ENCODE measurements at places on chromosomes 1 and 21.
A peak's percentile ranks its signal among the peaks of the same experiment; 100 is the strongest.

DNA sequence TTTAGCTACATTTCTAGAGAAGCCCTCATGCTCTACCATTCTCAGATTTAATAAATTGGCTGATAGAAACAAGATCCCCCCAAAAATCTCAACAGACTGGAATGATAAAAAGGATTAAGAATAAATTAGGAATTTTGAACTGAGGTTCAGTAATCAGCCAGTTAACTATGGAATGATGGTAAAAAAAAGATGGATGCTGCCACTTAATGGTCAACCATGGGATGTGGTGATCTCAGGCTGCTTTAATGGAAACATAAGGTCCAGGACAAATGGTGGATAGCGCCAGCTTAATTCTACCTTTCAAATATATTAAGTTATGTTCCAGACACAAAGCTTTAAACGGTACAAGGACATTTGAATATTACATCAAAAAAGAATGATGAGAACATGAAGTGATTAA is 49.9 kb downstream of the CCN1 start:
- DNase-seq, result no peak

- DNase-seq, result no peak
Observed at GRCh38 chr1:106266786-106267185, 789.7 kb upstream of the PRMT6 start.

GRCh38 chr1:28257736-28258135 is 1.6 kb upstream of the SESN2 start:
- no peak for DNase-seq

DNA sequence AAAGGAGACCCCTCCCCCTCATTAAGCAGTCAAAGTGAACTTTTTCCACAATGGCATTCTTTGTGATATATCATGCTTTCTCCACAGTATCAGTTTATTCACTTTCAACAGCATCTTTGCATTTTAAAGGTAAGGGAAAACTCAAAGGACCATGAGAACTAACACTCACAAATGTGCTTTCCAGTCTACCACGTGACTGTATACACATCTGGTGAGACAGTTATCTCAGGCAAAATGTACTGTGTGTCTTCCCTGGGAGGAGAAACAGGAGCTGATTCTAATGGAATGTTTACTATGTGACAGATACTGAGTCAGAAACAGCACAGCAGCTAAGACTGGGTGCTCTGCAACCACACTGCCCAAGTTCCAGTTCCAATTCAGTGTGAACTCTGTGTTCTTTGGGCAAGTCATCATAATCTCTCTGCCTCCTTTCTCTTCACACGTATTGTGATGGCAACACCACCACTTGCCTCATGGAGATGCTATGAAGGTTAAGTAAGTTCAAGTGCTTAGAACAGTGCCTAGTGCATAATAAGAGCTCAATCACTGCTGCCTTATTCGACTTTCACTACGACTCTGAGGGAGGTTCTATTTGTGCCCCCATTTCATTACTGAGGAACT is 79.0 kb downstream of the SLC45A1 start:
- peak; percentile 29 for DNase-seq

DNA sequence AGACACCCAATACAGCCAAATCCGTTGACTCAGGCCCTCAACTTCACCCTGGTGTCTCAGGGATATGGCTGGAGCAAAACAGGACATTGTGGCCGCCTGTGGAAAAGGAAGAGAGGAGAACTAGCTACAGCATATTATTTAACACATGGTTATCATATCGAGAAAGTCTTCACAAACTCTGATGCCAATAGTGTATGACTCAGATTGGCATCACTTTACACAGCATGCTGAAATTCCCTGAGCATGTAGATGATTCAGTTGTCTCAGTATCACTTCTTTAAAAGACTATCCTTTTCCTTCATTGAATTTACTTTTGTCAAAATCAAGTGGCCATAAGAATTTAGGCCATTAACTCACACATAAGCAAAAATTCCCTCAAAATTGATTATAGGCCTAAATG is 20.1 kb downstream of the HSD3B2 start:
- DNase-seq, result no peak

- DNase-seq, result no peak
Observed at GRCh38 chr1:66556161-66556611, 22.2 kb downstream of the SGIP1 start.

DNA sequence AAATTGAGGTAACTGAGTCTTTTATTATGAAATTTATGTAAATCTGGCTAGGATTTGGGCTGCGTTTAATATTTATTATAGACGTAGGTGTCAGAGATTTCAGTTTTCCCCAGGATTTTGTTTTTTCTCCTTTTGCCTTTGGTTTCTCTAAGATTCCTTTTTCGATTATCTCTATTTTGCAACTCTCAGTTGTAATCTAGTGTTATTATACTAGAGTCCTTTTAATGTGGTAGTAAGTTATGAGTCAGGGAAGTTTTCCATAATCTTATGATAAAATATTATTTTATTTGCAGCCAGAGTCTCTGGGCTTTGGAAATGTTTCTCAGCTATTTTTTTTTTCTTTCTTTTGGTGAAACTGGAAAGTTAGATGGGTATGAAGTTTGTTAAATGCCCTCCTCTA is 1043.8 kb downstream of the PLA2G4A start:
- DNase-seq, result no peak

- DNase-seq, result no peak
Observed at GRCh38 chr1:8651962-8652361, 165.5 kb downstream of the RERE start.

DNA sequence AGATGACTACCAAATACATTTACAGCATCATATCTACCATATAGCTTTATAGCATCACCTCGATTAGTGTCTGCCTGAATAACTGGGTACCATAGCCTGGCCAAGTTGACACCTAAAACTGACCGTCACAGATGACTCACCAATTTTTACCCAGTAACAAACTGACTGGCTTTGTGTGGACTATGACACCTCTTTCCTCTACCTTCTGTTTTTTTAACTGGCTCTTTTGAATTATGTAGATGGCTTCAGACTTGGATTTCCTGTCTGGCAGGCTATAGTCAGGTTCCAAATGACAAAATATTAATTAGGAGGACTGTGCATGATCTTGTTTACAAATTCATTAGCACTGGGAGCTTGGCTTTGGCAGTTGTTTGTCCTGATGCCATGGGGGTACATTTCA is 360.3 kb downstream of the TGFB2 start:
- DNase-seq, result no peak

- DNase-seq, result no peak
Observed at GRCh38 chr21:39527664-39528381, 76.1 kb downstream of the SH3BGR start.

- DNase-seq, result no peak
Observed at GRCh38 chr1:2060535-2060934, 10.3 kb downstream of the PRKCZ start.

DNA sequence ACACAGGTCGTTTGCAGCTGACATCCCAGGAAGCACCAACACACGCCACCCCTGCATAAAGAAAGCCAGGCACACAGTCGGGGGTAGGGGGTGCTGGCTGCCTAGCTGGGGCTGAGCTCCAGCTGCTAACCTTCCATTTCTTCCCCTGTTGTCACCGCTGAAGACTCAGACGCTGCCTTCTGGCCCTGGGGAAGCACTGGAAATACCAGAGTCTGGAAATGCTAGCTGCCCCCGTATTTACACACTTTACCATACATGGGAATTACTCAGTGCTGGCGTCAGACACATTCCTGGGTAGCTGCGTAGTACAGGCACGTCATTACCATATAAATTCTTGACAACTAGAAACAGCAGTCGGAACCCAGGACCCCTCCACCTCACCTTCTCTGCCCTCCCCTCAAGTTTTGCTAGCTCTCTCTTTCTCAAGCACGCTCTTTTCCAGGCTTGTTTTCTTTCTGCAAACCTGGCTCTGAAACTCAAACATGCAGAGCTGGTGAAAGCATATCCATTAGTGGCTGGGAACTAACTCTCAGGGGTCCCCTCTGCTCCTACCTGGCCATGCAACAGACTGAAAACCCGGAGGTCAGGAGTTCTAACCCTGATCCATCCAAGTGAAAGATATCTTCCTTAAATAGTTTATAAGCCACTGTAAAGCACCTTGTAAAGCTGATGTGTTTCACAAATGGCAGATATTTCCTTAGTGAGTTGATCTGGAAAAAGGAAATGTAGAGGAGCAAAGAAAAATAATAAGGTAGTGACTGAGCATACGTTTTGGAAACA is 3.3 kb downstream of the CSRP1 start:
- DNase-seq, result no peak

DNA sequence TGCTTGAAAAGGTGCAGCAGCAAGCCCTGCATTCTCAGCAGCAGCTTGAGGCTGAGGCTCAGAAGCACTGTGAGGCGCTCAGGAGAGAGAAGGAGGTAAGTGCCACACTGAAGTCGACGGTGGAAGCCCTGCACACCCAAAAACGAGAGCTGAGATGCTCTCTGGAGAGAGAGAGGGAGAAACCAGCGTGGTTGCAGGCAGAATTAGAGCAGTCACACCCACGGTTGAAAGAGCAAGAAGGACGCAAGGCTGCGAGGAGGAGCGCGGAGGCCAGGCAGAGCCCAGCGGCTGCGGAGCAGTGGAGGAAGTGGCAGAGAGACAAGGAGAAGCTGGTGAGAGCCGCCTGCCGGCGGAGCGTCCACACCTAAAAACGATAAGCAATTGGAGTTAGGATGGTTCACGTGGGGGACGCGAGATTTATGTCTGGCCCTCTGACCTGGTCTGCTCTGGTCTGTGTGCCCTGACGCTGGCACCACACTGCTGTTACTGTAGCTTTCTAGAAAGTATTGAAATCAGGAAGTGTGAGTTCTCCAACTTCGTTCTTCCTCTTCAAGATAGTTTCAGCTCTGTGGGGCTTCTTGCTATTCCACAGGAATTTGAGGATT is 26.7 kb upstream of the DIP2A start:
- DNase-seq, result no peak

- DNase-seq, result no peak
Observed at GRCh38 chr1:78254517-78254916, 208.8 kb downstream of the GIPC2 start.

GRCh38 chr1:33045814-33046213 is 9.1 kb upstream of the AK2 start:
- DNase-seq, result no peak

DNA sequence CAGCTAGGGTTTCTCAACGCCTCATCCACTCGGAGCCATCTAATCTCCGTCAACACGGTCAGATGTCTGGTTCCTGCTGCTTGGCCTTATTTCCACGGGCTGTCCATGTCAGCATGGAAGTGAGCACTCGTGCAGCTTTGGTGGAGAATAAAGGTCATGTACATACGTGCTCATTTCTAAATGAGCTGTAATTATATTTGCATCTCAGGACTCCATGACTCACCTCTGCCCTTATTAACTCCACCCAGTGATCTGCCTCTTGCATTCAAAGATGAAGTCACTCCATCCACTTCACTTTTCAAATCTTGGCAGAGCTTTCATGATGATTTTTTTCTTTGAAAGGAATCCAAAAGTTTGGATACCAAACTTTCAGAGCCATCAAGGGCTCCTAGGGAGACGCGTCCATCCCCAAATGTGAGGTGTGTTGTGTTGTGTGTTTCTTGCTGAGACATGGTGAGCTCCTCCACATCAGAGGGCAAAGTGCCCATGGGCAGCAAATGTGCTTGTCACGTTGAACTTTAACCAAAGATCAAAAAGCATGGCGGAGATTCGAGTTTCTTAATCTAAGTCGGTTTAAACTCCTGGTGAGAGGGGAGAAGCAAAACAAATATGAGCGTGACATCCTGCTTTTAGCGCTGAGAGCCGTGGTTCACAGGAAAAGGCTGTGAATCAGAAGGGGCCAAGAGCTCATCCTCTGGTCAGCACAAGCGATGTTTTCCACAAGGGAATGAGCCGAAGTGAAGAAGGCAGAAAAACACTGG is 68.6 kb upstream of the ERRFI1 start:
- no peak for DNase-seq

- DNase-seq, result no peak
Observed at GRCh38 chr21:46145159-46145839, 10.1 kb downstream of the FTCD start.

GRCh38 chr1:40305451-40305850 is 11.6 kb downstream of the COL9A2 start:
- DNase-seq, result no peak

DNA sequence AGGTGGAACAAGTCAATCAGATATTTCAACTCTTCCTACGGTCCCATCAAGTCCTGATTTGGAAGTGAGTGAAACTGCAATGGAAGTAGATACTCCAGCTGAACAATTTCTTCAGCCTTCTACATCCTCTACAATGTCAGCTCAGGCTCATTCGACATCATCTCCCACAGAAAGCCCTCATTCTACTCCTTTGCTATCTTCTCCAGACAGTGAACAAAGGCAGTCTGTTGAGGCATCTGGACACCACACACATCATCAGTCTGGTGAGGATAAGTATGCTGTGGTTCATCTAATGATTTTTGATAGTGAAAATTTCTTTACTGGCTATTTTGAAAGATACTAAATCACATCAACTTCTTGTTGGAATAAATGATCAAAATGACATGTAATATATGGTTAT is 67.7 kb upstream of the MPC2 start:
- no peak for DNase-seq

- no peak for DNase-seq
Observed at GRCh38 chr1:32886004-32886827, at the start of gene HPCA. Gene HPCA, plus strand, starts transcription at chr1:32886491. Its CDS starts 2,408 bp downstream, at chr1:32888899.

GRCh38 chr1:14923727-14924452 is 229.7 kb upstream of the TMEM51 start:
- no peak for DNase-seq

GRCh38 chr1:32125313-32125712 is 17.5 kb downstream of the KPNA6 start:
- DNase-seq, result no peak

GRCh38 chr1:66539491-66539890 is 5.5 kb downstream of the SGIP1 start:
- DNase-seq, result no peak

- no peak for DNase-seq
Observed at GRCh38 chr1:156385534-156386031, 16.6 kb downstream of the RHBG start.

- DNase-seq, result no peak
Observed at GRCh38 chr1:215044151-215044550, 38.4 kb upstream of the KCNK2 start.

- peak; percentile 34 for DNase-seq
Observed at GRCh38 chr21:18153063-18153462, 91.6 kb upstream of the CHODL start.

DNA sequence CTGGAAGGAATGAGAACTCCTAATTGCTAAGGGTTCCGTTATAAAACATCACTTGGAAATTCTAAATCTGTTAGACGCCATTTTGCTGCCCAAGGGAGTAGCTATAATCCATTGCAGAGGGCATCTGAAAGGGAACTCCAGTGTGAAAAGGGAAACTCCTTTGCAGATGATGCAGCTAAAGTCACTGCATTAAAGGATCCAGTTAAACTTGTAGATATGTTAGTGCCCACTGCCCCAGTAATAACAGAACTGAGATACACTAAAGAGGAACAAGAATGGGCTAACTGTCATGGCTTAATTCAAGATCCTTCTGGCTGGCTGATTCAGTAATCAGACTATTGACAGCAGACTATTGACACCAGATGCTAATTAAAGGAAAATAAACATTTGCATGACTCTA is 81.8 kb upstream of the KIAA0040 start:
- DNase-seq, result no peak

Data from forelimb muscle (tissue), 1 donor.